Liver (tissue), 10 donors: ENCODE measurements at places on chromosomes 3 and 15.

- no peaks in the 10 kb centered on the region for H3K27me3 ChIP-seq
- H3K36me3 ChIP-seq = no peaks in the 10 kb centered on the region
- H3K4me1 ChIP-seq = no peaks in the 10 kb centered on the region
- H3K4me3 ChIP-seq = no peak overlapping the region
- no peak for DNase-seq
Measured at GRCh38 chr3:96465521-96465920, 348.9 kb upstream of the EPHA6 start.

DNA sequence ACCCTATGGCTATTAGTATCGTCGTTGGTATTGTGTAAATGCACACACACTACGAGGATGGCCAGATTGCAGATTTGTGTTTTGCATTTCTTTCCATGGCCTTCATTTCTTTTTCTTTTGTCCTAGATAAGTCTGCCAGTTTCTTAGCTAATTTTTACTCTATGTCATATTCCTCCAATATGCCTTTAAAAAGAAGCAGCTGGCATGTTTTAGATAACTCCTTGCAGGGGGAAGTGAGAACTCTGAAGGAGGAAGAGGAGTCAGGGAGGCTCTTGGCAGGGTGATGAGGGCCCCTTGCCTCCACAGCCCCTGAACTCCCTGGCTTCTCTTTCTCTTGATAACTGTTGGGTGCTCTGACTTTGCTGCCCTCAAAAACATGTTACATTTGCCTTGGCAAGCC, 244.0 kb downstream of the GABRG3 start:
- no peak overlapping the region for H3K27ac ChIP-seq
- no peak for DNase-seq
- H3K4me1 ChIP-seq = no peaks in the 10 kb centered on the region

DNA sequence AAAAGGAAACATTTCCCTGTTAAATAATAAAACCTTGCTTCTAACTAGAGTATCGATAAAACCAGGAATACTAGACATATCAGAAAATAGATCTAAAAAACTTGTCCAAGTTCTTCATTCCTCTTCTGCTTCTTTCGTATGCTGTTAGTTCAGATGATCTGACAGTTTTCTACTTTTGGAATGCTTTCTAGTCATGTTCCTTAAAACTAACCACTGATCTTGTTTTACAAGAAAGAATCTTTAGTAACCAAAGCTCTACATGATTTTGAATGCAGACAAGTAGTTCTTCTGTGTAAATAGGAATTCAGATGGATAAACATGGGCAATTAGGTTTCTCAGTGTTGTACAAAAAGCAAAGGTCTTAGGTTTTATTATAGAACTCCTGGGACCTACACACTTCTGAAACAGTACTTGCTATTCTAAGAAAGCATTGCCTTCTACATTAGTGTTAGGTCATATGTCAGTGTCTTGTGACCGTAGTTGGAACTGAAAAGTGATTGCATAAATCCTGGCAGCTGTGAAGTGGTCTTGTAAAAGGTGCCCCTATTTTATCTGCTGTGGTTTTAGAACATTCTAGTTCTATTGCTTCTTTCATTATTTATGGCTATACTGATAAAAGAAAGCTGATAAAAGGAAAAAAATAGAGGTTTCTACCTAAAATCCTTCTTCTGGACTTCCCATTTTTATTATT, 40.7 kb downstream of the SNRK start:
- H3K27ac ChIP-seq = peak overlapping the region; percentile 3
- H3K36me3 ChIP-seq = no peaks in the 10 kb centered on the region
- no peak overlapping the region for H3K4me3 ChIP-seq
- no peaks in the 10 kb centered on the region for H3K27me3 ChIP-seq
- DNase-seq = no peak

- H3K27ac ChIP-seq = no peak overlapping the region
- peaks cover 3% of the 10 kb centered on the region for H3K36me3 ChIP-seq
- no peak for DNase-seq
- no peaks in the 10 kb centered on the region for H3K4me1 ChIP-seq
- H3K4me3 ChIP-seq = no peak overlapping the region
- no peaks in the 10 kb centered on the region for H3K27me3 ChIP-seq
Measured at GRCh38 chr3:123302961-123303360, 101.2 kb downstream of the SEC22A start.

DNA sequence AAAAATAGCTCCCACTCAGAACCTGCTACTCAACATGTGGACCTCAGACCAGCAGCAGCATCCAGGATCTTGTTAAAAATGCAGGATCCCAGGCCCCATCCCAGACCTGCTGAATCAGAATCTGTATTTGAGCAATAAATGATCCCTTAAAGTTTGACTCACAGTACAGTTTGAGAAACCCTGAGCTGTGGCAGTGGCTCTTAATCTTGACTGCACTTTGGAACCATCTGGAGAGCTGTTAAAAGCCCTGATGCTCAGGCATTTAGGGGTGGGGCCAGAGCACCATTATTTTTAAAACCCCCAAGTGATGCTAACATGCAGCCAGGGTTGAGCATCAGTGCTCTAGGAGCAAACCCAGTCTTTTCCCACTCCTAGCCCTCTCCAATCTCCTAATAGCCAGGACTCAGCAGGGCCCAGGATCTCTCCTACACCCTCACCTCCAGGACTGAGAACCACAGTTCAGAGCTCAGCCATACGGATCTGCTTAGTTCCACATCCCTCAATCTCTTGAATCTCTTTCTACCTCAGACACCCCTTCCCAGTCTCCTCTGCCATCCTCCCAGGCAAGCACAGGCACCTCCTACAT, 10.2 kb downstream of the RFTN1 start:
- no peak overlapping the region for H3K4me3 ChIP-seq
- no peak for DNase-seq
- peaks cover under 1% of the 10 kb centered on the region for H3K4me1 ChIP-seq

DNA sequence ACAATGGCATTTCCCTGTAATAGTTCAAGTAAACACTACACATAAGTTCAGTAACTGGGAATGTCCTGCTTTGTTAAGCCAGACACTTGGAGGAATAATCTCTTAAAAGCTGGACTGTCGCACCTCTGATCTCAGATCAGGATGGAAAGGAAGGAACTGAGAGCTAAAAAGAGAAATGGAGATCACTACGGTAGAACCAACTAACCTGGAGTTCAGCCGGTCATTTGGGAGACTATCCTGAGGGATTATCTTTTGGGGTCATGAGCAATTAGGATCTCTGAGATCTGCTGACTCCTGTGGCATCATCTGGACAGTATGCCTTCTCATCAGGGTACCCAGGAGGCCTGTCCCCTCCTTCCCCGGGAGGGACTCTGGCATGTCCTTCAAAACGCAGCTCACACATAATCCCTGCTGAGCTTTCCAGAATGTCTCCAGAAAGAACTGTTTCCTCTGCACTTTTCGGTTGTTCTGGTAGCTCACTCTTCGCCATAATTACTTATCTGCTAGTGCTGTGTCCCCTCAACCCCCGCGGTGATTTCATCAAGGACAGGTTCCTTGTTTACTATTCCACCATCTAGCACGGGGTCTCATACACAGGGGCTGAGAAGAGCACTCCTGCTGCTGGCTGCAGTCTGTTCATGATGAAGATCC, 115.6 kb downstream of the SENP2 start:
- H3K4me1 ChIP-seq = no peaks in the 10 kb centered on the region
- H3K27me3 ChIP-seq = no peaks in the 10 kb centered on the region
- H3K4me3 ChIP-seq = peak overlapping the region; percentile 22
- DNase-seq = no peak
- no peaks in the 10 kb centered on the region for H3K36me3 ChIP-seq
- H3K27ac ChIP-seq = peak overlapping the region; percentile 42

DNA sequence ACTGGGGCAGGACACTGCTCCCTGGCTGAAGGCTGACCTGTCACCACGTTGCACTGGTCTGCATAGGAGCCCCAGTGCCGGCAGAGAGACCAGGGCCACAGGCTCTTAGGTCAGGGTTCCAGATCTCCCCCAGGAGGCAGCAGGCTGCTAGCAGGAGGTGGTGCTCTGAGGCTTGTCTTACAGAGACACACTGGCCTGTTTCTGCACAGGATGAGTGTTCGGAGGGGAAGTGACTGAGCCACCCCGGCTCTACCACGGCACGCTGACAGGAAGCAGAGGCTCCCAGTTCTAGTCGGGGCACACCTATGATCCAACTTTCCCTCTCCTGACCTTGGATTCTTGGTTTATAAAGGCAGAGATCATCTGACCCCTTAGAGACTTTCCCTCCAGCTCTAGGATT, 8.6 kb downstream of the FBXL22 start:
- H3K27ac ChIP-seq = no peak overlapping the region
- H3K36me3 ChIP-seq = peaks cover 10% of the 10 kb centered on the region
- H3K27me3 ChIP-seq = no peaks in the 10 kb centered on the region
- H3K4me1 ChIP-seq = no peaks in the 10 kb centered on the region

DNA sequence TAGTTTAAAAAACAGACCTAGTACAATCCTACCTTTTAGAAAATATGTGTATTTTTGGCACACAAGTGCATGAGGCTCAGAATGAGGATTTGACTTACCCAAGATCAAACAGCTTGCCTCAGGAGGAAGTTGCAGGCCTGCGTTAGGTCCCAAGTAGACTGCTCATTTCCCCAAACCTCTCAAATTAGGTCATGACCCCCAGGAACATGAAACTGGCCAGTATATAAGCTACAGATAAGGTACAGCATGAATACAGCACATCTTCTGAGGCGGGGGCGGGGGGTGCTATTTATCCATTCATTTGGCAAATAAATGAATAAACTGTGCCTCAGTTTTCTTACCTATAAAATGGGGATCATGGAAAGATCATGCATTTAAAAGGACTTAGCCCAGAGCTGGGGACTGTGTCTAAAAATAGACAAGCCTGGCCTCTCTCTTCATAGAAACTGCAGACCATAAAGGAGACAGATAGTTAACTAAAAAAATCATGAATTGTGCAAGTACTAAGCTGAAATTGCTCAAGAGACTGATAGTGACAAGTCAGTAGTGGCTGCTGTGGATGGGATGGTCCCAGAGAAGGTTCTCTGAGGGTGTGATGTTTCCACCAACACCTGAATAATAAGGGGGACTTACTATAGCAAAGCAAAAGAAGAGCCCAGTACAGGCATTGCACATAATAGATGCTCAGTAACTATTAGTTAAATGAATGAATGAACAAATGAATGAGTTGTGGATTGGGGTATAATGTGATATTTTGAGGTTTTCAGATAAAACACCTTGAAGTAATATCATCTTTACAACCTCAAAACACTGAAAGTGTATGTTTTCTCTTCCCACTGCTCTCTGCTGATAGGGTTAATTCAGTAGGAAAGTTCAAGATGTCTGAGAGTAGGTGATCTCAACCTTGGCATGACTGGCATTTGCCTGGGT, 258.5 kb upstream of the PROK2 start:
- no peak for DNase-seq
- no peaks in the 10 kb centered on the region for H3K36me3 ChIP-seq
- no peaks in the 10 kb centered on the region for H3K4me1 ChIP-seq
- H3K27ac ChIP-seq = no peak overlapping the region
- H3K27me3 ChIP-seq = no peaks in the 10 kb centered on the region

- H3K4me1 ChIP-seq = no peaks in the 10 kb centered on the region
- no peak overlapping the region for H3K27ac ChIP-seq
- no peak for DNase-seq
Measured at GRCh38 chr3:134004841-134005240, 24.9 kb downstream of the SLCO2A1 start.

GRCh38 chr3:26018889-26019288, 229.0 kb downstream of the OXSM start:
- no peak for DNase-seq
- H3K4me1 ChIP-seq = no peaks in the 10 kb centered on the region

GRCh38 chr15:99744142-99744541, 10.9 kb upstream of the LYSMD4 start:
- H3K4me1 ChIP-seq = peaks cover 2% of the 10 kb centered on the region
- H3K4me3 ChIP-seq = no peak overlapping the region
- H3K27ac ChIP-seq = no peak overlapping the region
- H3K36me3 ChIP-seq = no peaks in the 10 kb centered on the region
- no peak for DNase-seq

GRCh38 chr3:157513585-157513984, 10.4 kb upstream of the VEPH1 start:
- H3K4me3 ChIP-seq = no peak overlapping the region
- DNase-seq = no peak
- no peaks in the 10 kb centered on the region for H3K36me3 ChIP-seq
- no peaks in the 10 kb centered on the region for H3K27me3 ChIP-seq
- no peak overlapping the region for H3K27ac ChIP-seq

DNA sequence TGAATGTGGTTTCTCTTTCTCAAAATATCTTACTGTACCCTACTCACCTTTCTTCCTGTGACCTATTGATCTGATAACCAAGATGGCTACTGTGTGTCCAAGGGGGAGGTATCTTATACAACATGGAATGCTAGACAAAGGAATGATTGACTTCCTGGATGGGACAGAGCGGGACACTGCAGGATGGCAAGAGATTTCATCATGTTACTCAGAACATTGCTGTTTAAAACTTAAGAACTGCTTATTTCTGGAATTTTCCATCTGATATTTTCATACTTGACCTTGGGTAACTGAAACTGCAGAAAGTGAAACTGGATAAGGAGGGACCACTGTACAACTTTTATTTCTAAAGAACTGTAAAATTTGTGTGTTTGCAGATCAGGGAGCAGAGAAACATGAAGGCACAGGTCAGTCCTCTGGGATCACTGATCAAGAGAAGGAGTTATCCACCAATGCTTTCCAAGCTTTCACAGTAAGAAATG, 18.5 kb downstream of the CNOT10 start:
- H3K27ac ChIP-seq = no peak overlapping the region
- H3K4me3 ChIP-seq = no peak overlapping the region
- no peaks in the 10 kb centered on the region for H3K4me1 ChIP-seq
- no peaks in the 10 kb centered on the region for H3K36me3 ChIP-seq

DNA sequence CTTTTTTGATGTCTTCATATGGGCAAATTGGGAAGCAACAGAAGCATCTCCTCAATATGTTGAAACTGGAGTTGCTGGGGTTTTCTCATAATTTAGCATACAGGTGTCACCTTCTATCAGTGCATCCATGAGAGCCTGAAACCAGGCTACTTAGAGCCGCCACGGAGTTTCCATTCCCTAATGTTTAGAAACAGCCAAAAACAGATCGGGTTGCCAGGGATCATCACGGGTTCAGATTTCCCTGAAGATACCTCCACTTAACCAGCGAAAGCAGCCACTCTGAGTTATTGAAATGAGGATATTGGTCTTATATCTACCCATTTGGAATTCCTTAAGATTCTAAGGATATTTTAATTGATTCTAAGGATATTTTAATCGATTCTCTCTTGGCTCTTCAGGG, 14.5 kb downstream of the TERB2 start:
- H3K4me3 ChIP-seq = no peak overlapping the region
- no peaks in the 10 kb centered on the region for H3K27me3 ChIP-seq
- DNase-seq = no peak
- no peaks in the 10 kb centered on the region for H3K4me1 ChIP-seq
- no peak overlapping the region for H3K27ac ChIP-seq

GRCh38 chr3:194937144-194937543, 251.5 kb downstream of the FAM43A start:
- no peak overlapping the region for H3K4me3 ChIP-seq
- DNase-seq = no peak
- H3K27ac ChIP-seq = no peak overlapping the region
- no peaks in the 10 kb centered on the region for H3K36me3 ChIP-seq

GRCh38 chr3:141411251-141411771, 43.0 kb downstream of the ZBTB38 start:
- H3K4me1 ChIP-seq = peaks cover 10% of the 10 kb centered on the region
- no peak overlapping the region for H3K4me3 ChIP-seq

- peaks cover 12% of the 10 kb centered on the region for H3K36me3 ChIP-seq
- H3K4me3 ChIP-seq = no peak overlapping the region
- H3K27ac ChIP-seq = no peak overlapping the region
- no peaks in the 10 kb centered on the region for H3K27me3 ChIP-seq
- no peak for DNase-seq
- no peaks in the 10 kb centered on the region for H3K4me1 ChIP-seq
Measured at GRCh38 chr3:129295286-129295685, 16.6 kb downstream of the HMCES start.

GRCh38 chr3:126553284-126554084, 5.2 kb downstream of the C3orf22 start:
- no peaks in the 10 kb centered on the region for H3K36me3 ChIP-seq
- DNase-seq = no peak
- no peak overlapping the region for H3K4me3 ChIP-seq
- no peaks in the 10 kb centered on the region for H3K4me1 ChIP-seq
- H3K27ac ChIP-seq = no peak overlapping the region
- no peaks in the 10 kb centered on the region for H3K27me3 ChIP-seq
